ENCODE measurements at places on chromosomes 11 and 22.
A peak's percentile ranks its signal among the peaks of the same experiment; 100 is the strongest.

GRCh38 chr11:76835928-76836612 is 24.6 kb upstream of the ACER3 start:
- DNase-seq = no peak

- DNase-seq = no peak
These were observed 76.6 kb upstream of the LMO1 start for GRCh38 chr11:8340296-8340695.

- DNase-seq = no peak
These were observed 970.4 kb downstream of the BRD1 start for GRCh38 chr22:48857202-48857805.

DNA sequence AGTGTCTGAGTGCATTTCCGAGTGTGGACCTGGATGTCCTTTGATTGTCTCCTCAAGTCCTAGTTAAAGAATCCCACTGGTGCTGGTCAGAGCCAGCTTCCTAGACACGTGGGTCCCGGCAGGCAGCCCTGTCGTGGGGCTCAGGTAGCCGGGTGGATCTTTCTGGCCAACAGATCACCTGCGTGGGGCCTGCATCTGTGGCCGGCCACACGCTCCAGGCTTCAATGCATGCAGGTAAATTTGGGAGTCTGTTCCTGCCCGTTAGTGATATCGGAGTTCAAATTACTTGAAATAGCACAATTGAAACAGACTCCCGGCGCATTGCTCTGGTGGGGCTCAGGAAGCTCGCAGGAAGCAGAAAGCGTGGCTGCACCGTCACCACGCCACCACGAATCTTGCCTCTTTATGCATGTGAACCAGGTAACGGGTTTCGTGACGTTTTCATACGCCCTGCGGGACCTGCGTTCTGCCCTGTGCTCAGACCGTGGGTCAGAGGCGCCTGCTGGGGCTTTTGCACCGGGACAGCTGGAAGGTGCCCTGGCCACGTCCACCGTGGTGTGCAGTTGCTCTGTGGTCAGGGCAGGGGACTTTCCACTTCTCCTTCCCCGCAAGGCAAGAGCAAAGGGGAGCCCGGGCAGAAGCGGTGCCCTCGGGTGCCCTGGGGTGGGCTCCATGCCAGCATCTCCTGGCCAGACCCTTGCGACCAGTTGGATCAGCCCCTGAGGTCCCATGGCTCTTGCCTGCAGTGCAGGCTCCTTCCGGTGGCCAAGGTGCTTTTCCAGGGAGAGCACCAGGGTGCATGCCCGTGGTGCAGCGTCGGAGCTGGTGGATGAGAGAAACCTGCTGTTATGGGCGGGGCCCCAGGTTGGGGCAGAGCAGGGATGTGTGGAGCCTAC is 803.5 kb downstream of the BRD1 start:
- no peak for DNase-seq

GRCh38 chr11:133776671-133777367 is 68.5 kb downstream of the SPATA19 start:
- no peak for DNase-seq

DNA sequence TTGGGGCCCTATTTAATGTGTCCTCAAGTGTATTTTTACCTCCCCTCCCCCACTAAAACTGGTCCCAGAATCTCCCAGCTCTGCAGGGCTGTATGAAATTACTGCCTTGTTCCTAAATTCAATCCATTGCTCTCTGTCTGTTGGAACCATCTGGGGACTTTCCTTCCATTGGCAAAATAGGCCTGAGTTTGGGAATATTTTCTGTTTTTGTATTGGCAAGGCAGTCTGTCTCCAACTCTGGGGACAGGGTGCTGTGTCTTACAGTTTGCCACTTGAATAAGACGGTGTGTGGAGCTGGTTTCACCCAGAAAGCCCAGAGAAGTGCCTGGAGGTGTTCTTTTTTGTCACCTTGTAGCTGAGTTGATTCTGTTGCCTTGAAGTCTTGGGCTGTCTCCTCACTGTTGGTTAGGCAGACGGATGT is 1.3 kb downstream of the PACS1 start:
- no peak for DNase-seq

DNA sequence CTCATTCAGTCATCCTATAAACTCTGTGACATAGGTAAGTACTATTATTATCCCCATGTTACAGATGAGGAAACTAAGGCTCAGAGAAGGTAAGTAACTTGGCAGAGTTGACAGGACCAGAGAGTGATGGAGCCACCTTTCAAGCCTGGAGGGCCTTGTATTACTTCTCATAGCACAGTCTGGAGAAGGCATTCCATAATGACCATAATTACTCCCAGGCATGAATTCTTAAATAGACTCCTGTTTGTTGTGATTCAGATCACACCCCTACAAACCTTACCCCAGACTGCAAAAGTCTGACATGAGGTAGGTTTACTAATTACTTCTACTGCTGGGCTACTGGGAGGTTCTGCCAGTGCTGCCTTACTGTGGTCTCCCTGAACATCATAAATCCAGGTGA is 77.0 kb downstream of the CD44 start:
- DNase-seq = no peak

DNA sequence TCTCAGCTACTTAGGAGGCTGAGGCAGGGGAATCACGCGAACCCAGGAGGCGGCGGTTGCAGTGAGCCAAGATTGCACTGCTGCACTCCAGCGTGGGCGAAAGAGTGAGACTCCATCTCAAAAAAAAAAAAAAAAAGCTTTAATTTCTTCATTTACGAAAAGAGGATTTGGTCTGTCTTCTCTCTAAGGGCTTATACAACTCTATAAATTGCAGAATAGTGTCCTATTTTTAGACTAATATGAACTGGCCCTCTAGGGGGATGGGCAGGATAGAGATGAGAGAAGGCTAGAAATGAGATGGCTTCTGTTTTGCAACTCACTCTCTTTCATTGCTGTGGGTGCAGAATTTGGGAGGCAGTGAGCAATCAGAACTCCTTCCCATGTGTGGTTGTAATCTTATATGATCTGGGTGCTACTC is 11.3 kb downstream of the MAML2 start:
- DNase-seq = no peak

DNA sequence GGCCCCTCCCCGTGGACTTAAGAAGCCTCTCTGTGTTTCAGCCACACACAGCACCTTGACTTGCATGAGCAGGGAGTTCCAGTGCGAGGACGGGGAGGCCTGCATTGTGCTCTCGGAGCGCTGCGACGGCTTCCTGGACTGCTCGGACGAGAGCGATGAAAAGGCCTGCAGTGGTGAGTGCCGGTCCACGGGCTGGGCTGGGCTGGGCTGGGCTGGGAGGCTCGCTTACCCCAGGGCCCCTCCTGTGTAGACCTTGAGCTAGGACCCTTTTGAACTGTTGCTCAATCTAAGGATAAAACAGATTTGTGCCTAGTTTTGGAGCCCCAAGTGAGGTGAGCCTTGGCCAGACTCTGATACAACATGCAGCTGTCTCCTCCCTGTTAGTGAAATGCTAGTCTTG is 151.4 kb upstream of the SORL1-AS1 start:
- DNase-seq = no peak

DNA sequence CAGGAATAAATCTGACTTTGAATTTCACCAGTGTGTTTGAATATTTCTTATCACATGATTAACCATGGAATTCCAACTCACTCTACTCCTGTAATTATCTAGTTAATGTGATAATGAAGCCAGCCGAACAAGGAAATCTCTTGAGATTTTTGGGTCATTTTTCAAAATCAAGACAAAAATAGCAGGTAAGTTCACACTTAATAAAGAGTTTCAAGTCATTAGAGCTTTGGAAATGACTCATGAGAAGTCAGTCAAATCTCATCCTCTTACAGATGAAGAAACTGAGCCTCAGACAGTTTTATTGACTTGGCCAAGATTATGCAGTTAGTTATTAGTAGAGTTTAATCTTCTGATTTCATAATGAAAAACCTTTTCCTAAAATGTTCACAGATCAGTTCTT is 148.8 kb downstream of the ARHGAP42 start:
- DNase-seq = no peak

- no peak for DNase-seq
These were observed 44.2 kb downstream of the MCHR1 start for GRCh38 chr22:40723396-40723933.

- no peak for DNase-seq
These were observed 21.8 kb downstream of the PRR5 start for GRCh38 chr22:44723801-44724200.

DNA sequence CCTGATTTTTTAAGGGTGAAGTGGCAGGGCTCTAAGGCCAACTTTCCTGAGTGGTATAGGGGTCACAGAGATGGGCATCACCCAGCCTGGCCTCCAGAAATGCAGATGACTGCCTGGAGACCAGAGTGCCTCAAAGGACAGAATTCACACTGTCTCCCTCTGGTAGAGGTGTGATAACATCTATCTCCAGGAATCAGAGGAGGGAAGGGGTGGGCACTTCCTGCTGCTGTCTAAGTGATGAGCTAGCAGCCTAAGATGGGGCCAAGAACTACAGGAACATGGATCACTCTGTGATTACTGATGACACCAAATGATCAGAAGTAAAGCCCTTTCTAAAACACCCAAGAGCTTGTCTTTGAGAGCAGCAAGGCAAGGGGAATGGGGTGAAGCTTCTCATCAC is 61.9 kb downstream of the C11orf58 start:
- no peak for DNase-seq

GRCh38 chr22:27554106-27554811 is 247.3 kb downstream of the MN1 start:
- no peak for DNase-seq

DNA sequence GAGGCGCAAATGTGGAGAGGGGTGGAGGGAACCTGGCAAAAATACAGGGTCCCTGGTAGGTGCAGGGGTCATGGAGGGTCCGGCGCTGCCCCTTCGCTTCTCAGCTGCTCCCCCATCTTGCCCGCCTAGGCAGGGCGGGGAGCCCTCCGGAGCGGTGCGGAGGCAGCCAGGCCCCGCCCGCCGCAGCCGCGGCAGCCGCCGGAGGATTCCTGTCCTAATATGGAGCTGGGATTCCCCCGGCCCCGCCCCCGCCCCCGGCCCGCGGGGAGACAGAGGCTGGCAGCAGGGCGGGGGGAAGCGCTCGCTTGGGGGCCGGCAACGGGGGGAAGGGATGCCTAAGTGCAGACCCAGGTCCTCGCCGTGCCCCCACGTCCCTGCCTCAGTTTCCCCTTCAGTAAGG is 1.0 kb upstream of the NPAS4 start:
- DNase-seq = no peak

DNA sequence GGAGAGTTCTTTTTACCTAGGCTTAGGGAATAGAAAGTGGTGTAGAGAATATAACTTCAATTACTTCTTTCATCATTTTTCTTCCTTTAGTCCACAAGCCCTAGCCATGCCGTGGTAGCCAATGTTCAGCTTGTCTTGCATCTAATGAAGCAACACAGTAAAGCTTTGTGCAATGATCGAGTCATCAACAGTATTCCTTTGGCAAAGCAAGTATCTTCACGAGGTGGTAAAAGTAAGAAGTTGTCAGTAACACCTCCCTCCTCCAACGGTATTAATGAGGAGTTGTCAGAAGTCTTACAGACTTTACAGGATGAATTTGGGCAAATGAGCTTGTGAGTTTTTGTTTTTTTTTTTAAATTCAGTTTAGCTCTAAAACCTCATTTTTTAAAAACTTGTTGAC is 37.4 kb downstream of the CEP57 start:
- DNase-seq = no peak

DNA sequence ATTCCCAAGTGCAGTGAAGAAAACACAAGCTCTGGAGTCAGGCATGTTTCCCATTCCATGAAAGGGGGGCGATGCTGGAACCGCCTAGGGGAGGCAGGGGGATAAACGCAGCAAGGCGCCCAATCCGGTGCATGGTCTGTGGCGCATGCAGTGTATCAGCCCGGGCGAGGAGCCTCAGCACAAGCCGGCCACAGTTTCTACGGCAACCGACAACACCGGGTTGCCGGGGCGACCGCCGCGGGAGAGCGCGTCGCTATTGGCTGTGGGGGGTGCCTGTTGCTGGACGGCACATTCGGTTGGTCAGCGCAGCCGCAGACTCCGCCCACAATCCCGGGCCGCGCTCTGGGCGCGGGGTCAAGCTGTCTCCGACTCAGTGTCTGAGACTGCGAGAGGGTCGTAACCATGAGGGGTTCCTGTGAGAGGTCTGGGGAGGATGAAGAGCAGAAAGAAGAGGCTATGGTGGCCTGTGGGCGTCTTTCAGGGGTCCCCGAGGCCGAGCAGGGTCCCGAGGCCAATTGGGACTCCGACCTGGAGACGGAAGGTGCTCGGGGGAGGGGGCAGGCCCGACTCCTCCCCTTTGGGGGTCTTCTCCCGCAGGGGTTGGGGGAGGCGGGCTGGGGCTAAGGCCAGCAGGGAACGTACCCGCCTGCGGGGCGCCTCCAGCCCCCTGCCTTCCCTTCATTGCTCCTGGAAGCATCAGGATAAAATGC is at the start of gene LRRC74B:
Gene LRRC74B, plus strand, starts transcription at position 362 of the 710 bp plus-strand sequence. Its CDS starts 41 bp downstream, at position 403.
- peak; percentile 38 for DNase-seq
